Sigmoid colon (tissue), 7 donors: ENCODE measurements at places on chromosomes 2 and 18. TPM values are rescaled to one million over a fixed set of nuclear protein-coding genes. Genes with fewer than 3 reads are reported as not detected.

DNA sequence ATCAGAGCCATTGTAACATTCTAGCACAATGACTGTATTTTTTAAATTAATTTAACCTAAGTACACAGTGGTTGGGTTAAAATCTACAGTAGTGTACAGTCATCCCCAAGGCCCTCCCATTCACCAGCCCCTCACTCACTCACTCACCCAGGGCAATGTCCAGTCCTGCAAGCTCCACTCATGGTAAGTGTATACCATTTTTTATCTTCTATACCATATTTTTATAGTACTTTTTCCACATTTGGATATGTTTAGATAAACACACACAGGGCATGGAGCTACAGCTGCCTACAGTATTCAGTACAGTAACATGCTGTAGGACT is 72.1 kb downstream of the COPS8 start:
- DNase-seq, result no peak

DNA sequence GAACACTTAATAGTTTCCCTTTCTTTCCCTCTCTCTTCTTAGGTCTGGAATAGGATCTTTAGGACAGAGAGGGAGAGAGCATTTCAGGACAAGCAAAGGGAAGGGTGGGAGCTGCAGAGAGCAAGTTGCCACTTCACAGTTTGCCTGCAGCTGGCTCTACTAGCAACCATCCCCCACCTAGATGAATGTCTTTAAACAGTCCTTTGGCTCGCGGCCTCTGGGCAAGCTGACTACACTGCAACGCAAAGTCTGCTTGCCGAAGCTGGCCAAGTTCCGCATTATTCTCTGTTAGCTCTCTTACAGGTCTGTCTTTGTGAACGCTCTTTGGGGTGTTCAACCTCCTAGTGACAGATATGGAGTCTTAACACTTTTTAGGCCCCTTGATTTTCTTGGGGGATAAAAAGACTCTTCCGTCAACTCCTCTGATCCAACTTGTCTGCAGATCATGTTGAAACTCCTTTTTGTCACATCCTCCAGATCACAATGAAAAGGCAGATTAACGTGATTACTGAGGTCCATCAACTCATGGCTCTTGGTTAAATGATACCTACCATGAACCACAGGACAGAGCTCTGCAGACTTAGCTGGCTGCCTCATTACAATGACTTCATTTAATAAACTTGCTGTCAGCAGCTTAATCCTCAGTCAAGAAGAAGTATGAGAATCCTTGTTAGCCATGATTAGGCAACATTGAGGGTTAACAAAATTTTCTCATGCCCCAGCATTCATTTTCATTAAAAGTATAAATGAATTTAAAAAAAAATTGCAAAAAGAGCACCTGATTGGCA is 74.6 kb downstream of the SLC4A3 start:
- no peak for DNase-seq

GRCh38 chr18:12559319-12559718 is 98.6 kb downstream of the SPIRE1 start:
- no peak for DNase-seq

DNA sequence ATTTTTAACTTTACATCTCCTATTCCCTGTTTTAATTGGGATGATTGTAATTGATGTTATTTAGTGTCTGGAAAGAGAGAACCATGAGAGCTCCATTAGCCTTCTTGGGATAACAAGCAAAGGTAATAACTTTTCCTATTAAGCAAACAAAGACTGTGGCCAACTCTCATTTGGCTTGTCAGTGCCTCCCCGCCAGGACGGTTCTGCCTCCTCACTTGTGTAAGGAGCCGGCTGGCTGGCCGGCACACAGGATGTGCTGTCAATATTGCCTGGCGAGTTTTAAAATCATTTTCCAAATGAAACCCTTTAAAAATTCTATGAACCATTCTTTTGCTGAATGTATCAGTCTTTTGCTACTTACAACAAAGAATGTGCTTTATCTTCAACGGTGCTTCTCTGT is 898.3 kb downstream of the CPS1 start:
- DNase-seq, result no peak

DNA sequence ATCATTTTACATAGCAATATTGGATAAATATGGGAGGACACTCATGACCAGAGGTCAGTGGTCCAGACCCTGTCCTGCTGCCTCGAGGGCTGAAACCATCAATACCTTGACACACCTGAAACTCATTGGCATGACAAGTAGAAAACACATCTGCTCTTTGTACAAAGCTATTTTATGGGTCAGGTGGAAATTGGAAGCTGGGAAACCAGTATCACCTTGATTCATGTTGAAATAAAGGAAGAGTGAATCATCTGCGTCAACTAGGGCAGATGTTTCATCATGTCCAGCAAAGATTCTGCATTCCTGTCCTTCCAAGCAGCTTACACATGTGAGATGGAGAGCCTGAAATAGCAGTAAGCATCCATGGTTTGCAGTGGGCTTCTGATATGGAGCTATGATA is 80.0 kb upstream of the ERBB4 start:
- DNase-seq, result no peak

- no peak for DNase-seq
These were observed 129.4 kb upstream of the DAPL1 start for GRCh38 chr2:158665536-158666302.

GRCh38 chr2:134104754-134105153 is 149.1 kb upstream of the MGAT5 start:
- no peak for DNase-seq

- DNase-seq, result no peak
These were observed 13.0 kb upstream of the LBH start for GRCh38 chr2:30218338-30218713.

DNA sequence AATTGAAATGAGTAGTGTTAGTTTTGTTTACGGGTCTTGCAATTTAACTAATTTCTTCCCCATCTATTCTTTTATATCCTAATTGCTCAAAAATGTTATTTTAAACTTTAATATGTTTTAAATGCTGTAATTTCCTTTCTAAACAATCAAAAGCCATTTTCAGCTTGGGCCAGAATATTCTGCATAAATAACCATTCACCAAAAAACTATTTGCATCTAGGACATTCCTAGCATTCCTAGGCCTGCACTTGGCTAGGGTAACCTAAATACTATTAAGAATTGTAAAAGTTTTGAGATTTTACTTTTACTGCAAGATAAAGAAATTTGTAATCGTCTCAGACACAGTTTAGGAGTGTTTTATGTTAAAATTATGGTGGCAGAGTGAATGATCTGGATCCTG is 7.8 kb upstream of the ETAA1 start:
- DNase-seq, result no peak

- DNase-seq, result no peak
These were observed 245.0 kb downstream of the PTGR3 start for GRCh38 chr18:74963820-74964446.

- no peak for DNase-seq
These were observed 7.1 kb downstream of the KHK start for GRCh38 chr2:27093430-27094352.

DNA sequence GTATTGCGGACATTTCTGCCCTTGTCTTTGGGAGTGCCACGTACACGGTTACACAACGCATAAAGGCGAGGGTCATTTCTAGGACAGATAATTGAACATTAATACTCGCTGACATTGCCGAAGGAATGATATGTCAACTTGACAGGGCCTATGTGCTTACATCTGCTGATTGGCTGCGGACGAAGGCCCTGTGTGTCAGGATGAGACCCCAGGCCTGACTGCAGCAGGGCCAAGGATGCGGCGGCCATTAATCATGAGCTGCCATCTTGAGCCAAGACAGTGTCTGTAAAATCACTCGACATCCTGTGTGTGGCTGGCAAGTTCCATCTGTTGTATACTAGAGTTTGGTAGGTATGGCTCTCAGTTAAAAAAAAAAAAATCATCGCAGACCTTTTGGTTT is 96.6 kb downstream of the MEIS1 start:
- DNase-seq, result no peak

The PCARE gene
- not detected for polyA plus RNA-seq

The RESP18 gene
- not detected for polyA plus RNA-seq

The FHOD3 gene
- 1.2 TPM for polyA plus RNA-seq

The GRHL1 gene
- 0.55 TPM for polyA plus RNA-seq

The UGT1A8 gene
- 1.8 TPM for polyA plus RNA-seq
